ENCODE measurements at places on chromosomes 2 and 18. TPM values are rescaled to one million over a fixed set of nuclear protein-coding genes. Genes with fewer than 3 reads are reported as not detected.

CPO gene
- total RNA-seq, result 0.89 TPM

DNA sequence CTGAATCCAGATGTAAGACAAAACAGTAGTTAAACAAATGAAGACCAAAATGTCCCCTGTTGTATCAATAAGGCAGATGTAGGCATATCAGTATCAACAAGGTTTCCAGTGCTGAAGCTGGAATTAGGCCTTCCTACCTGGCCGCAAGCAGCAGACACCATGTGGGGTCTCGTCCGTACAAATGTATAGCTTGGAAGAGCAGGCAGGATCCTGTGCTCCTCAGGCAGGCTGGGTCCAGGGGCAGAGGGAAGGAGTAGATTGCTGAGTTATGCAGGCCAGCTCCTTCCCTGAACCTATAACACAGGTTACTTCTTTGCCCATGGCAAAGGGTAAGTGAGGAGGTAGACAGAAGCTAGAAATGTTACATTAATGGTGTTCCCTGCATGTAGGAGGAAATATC, 23.5 kb downstream of the NTSR2 start:
- DNase-seq, result peak; percentile 21

DNA sequence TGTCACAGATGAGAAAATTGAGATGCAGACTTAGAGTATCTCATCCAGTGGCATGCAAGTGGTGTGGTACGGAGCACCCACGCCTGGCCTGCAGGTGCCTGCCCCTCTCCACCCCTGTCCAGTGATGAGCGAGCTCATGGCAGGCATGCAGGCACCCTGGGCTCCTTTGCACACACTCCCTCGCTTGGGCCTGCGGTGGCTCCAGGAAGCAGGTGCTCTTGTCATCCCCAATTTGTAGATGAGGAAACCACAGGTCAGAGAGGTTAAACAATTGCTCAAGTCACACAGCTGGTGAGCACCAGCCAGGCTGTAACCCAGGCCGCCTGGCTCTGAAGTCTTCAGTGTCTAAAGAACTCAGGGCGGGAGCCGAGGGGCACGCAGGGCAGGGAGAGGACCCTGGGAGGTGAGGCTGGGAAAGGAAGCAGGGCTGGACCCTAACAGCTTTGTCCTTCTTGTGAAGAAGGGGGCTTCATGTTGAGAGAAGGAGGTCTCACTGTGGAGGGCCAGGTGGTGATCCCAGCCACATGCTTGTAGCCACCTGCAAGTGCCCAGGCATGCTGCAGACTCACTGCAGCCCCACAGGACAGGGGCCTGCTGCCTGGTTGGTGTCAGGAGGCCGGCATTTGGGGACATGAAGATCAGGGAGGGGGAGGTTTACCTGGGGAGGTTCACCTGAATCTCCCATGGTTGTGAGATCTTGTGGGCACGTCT, 166.2 kb downstream of the SH3RF3 start:
- no peak for DNase-seq

GRCh38 chr18:30093376-30093775, 949.2 kb downstream of the DSC3 start:
- no peak for DNase-seq

DNA sequence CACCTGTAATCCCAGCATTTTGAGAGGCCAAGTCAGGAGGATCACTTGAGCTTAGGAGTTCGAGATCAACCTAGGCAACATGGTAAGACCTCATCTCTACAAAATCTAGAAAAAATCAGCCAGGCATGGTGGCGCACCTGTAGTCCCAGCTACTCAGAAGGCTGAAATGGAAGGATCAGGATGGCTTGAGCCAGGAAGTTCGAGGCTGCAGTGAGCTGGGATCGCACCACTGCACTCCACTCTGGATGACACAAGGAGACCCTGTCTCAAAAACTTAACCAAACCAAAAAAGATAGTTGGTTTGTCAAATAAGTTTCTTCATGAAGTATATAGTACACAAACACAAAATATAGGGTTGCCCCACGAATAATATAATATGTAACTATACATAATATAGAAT, 197.6 kb downstream of the DPP4 start:
- no peak for DNase-seq

DNA sequence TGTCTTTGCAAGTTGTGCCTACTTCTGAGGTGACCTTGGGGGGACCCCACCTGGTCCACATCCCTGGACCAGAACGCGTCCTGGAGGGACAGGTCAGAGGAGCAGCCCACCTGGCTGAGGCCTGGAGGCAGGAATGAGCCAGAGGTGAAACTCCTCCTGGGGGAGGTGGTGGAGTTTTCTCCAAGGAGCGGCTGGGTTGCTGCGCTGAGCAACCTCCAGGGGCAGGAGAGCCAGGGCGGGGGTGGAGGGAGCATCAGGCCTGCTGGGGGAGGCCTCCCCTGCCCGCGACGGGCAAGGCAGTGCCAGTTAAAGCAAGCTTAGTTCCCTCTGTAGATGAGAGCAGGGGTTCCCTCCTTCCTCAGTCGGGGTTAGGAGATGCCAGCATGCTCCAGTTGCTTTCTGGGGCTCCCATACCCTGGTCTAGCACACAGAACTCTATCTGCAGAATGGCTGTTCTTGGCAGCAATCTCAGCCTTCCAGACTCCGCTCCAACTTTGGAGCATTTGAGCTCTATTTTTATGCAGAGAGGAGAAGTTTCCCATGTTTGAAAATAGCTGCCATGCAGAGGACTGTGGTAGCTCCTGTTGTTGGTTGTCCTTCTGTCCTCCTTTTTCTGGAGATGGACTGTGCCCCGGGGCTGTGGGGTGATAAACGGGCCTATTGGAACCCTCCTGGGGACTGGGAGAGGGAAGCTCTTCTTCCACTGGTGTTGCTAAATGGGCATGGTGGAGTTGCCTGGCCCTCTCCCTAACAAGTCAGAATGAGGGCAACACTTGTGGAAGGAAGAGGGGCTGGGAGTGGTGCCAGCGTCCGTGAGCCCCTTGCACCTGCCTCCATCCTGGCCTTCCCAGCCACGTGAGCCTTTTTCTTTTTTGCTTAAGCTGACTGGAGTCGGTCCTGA, 39.1 kb downstream of the B3GNT2 start:
- no peak for DNase-seq

- peak; percentile 72 for DNase-seq
These were observed 78.1 kb downstream of the IRS1 start for GRCh38 chr2:226721541-226721940.

- DNase-seq, result no peak
These were observed 24.4 kb downstream of the MBP start for GRCh38 chr18:77108001-77108692.

- DNase-seq, result no peak
These were observed 60.9 kb upstream of the IL1R2 start for GRCh38 chr2:101930847-101931246.
